ENCODE measurements at places on chromosomes 4 and X.

DNA sequence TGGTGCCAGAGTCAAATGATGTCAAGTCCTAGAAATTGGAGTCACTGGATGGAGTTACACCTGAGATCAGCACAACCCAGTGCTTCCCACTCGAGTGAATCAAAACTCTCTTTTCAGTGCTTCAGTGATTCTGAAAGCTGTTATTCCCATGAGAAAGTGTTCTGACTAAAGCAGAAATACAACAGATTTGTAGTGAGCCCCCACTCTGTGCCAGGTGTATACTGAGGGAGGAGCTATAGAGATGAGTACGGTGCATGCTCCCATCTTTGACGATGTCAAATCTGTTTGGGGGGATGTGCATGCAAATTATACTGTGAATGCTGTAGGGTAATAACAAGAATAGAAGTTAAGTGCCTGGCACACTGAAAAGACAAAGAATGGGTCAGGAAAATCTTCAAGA lies 330.2 kb downstream of the HS3ST1 start:
- DNase-seq = no peak

DNA sequence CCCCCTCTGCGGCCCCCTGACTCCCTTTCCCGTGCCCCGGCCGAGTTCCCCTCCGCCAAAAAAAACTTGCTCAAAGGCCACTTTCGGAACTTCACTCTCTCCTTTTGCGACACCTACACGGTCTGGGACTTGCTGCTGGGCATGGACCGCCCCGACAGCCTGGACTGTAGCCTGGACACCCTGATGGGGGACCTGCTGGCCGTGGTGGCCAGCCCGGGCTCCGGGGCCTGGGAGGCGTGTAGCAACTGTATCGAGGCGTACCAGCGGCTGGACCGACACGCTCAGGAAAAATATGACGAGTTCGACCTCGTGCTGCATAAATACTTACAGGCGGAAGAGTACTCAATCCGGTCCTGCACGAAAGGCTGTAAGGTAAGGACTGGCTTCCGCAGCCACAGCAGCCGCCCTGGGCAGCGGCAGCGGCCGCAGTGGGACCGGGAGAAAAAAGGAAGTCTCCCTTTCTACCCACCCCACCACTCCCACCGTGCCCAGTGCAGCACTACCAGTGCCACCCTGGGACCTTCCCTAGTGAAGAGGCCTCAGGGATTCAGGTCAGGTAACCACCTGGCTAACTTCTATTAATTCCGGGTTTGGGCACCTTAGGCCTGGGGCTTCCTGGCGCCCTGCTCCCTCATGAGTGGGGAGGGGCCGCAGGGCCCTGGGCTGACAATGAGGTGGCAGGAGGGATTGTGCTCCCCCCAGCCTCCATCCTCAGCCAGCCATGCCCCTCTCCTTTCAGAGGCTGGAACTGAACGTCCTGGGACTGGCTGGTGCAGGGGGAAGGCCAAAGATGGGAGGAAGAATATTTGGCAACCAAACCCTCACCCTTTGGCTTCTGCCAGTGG lies 1.9 kb downstream of the NALF2 start:
- DNase-seq = no peak

DNA sequence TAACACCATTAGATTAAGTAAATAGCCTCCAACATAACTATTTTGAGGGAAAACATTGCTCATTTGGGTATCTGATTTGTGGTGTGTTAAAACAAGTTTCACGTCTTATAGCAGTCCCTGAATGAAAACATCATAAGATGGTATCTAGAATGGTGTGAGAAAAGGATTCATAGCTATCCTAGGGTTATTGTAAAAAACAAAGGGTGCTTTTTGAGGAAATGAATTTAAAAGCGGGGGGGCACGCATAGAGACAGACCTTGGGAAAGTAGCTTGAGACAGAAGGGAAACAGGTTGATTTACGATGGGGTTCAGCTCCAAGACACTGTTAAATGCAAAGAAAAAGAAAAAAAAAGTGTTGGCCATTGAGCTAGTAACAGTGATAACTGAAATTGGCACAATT lies 768 bp upstream of the CXCL10 start:
- DNase-seq = no peak

DNA sequence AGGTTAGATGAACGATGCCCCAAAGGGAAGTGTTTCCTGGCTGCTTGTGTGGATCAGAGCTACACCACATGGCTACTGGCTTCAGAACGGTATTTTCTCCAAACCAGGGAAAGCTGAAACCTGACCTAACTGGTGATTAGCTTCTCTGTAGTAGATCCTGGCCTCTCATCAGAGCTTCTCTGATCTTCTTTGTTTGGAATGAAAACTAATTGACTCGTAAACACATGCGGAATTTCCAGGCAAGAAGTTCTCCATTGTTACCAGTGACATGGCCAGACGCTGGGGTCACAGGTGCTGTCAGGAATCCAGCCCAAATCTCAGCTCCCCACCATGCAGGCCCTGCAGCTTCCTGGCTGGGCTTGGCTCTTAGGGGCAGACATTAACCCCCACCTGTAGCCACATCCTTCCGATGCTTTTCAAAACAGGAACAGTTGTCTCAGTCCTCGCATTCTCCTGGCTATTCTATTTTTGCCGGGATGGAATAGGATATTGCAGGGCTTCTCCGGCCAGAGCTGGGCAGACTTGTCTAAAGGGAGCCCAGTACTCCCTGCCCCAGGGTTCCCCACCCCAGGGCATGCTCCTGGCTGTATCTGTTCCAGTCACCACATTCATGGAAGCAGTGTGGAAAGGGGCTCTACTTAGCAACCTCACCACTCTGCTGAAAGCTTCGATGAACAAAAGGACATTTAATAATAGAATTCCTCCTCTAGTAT lies 305.4 kb upstream of the F9 start:
- no peak for DNase-seq

DNA sequence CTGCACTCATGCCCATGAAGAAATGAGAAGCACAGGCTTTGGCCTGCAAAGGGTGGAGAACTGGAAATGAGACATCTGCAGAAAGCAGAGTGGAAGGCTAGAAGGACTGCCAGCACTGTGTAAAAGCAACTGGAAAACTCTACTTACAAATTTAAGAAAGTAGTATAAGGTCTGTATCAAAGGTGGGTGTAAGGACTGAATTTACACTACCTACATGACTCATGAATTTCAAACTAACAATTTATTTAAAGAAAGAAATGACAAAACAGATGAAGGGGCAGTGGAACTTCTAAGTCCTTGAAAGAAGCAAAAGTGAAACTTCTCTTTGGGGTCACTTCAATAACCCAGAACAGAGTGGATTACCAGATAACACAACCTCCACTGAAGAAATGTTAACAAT lies 71.2 kb downstream of the SLC10A7 start:
- no peak for DNase-seq

DNA sequence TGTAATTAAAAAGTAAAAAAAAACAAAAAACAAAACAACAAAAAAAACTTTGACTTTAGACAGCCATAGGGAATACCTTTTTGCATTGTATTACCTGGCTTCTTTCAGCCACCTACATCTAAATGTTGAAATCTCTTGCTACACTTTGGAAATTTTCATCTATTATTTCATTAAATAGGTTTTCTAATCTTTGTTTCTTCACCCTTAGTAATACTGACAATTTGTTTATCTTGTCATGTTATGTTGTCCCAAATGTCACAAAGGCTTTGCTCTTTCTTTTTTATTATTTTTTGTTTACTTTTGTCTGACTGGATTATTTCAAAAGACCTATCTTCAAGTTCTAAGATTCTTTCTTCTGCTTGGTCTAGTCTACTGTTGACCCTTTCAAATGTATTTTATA lies 7.5 kb downstream of the PF4 start:
- DNase-seq = no peak

DNA sequence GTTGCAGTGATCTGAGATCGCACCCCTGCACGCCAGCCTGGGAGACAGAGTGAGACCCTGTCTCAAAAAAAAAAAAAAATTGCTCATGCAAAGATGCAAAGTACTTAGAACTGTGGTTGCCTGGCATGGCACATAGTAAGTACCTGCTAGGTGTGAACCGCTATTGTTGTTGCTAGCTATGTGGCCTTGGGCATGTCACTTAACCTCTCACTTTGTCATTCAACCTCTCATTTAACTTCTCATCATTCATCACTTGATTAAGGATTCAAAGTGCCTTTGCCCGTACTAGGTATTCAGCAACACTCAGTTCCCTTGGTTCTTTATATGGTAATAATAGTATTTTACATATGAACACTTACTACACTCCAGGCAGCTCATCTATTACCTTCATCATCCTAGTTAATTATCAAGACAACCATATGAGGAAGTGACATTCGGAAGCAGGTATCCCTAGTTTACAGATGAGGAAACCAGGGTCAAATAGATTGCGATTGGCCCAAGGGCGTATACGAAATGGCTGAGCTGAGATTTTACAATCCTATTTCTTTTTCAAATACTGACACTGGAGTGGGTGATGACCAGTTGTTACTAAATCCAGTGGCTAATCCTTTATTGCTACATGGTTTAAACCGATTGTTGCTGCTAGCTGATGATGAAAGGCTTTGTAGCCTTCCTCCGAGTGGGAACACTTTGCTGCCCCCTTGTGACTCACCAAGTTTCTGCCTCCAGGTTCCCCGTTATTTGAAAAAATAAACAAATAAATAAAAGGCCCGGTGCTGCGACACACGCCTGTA lies 28.8 kb upstream of the SOWAHD start:
- peak; percentile 64 for DNase-seq

- no peak for DNase-seq
Observed at GRCh38 chr4:11438647-11439046, 10.0 kb upstream of the HS3ST1 start.

DNA sequence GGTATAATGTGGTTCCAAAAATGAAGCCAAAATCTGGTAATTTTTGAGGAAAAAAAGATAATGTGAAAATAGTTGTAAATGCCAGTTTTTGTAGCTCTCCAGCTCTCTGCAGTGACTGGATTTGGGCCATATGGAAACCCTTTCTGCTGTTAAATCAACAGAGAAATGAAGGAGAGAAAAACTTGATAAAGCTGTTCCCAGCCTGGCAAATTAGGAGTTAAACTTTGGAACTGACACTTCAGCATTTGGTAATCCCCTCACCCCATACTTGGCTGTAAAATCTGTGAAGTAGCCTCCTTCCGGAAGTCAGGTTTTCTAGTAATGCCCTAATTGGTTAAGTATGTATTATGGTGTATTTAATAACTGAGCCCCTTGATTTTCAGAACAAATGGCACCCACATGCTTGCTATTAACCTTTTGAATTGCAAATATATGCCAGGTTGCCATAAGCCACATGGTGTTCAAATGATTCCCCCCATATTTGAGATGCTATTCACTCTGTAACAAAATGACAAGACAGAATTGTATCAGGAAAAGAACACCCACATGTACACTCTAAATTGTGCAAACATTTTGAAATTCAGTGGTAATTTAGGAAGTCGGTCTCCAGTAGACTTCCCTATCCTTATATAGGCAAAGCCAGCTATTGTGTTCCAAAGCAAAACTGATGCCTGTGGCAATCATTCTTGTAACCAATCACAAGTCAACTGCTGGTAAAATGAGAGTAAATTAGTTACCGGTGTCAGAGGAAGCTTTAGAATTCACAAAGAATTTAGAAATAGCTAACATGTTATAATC lies 96.3 kb upstream of the ADAMTS3 start:
- DNase-seq = no peak

DNA sequence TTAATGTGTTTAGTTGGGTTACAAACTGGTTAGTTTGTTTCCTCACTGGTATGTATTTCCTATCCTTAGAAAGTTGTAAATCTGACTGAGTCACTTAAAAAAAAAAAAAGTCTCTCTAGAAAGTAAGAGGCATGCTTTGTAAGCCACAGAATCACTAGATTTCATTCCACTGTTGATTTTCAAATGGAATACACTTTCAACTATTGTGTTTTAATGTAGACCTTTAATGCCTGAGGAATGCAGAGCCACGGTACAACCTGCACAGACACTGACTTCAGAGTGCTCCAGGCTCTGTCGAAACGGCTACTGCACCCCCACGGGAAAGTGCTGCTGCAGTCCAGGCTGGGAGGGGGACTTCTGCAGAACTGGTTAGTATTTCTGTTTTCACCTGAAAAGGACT lies 88.6 kb downstream of the HHIP start:
- DNase-seq = no peak

GRCh38 chrX:45660477-45660876 lies 459.8 kb upstream of the DIPK2B start:
- no peak for DNase-seq

GRCh38 chr4:178415925-178416324 lies 973.7 kb upstream of the AGA start:
- no peak for DNase-seq

DNA sequence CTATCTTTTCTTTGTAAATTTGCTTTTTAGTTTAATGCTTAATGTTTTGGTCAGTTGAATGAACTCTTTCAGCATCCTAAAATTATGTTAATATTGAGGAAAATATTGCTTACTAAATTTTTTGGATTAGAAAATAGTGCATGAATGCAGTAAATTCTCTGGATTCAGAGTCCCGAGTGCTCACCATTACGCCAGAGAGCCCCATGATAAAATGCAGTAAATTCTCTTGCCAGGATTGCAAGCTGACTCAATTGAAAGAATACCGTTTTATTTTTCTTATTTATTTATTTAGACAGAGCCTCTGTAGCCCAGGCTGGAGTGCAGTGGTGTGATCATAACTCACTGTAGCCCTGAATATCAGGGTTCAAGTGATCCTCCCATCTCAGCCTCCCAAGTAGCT lies 60.9 kb upstream of the ENPEP start:
- DNase-seq = no peak

- DNase-seq = no peak
Observed at GRCh38 chrX:9670136-9670814, 95.4 kb downstream of the GPR143 start.

GRCh38 chr4:107044170-107044569 lies 8.1 kb upstream of the DKK2 start:
- no peak for DNase-seq

- no peak for DNase-seq
Observed at GRCh38 chr4:3463556-3464348, 646 bp downstream of the DOK7 start.

GRCh38 chr4:46999566-46999965 lies 6.2 kb upstream of the GABRA4 start:
- no peak for DNase-seq

GRCh38 chr4:86549163-86549788 lies 44.8 kb upstream of the PTPN13 start:
- DNase-seq = no peak

- no peak for DNase-seq
Observed at GRCh38 chrX:19947612-19948011, 43.2 kb downstream of the BCLAF3 start.

All from transverse colon (tissue), 4 donors.